ENCODE measurements at places on chromosomes 3 and 15.

DNA sequence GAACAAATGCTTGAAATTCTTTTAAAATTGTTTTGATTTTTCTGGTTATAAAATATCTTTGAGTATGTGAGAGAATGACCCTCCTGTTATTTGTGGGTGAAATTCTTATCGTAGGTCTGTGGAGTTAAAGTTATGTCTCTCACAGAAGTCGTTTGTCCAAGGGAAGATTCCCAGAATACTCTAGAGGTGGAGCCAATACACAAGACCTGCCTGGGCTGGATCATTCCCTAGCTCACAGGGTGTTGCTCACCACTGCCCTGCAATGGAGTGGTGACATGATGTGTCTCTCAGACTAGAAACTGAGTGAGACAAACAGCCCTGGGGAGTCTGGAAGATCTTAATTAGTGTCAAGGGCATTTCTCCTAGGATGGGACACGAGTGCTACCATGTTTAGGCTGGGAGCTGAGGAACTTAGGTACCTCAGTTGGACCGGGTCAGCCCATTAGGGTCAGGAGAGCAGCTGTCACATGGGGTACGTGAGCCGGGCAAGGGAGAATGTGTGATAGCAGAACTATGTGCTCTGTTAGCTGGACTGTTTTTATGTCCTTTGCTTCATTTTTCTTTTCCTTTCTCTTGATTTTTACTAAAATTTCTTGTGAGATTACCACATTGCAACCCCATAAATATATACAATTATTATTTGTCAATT lies 53.6 kb upstream of the MYO5C start:
- DNase-seq = no peak

DNA sequence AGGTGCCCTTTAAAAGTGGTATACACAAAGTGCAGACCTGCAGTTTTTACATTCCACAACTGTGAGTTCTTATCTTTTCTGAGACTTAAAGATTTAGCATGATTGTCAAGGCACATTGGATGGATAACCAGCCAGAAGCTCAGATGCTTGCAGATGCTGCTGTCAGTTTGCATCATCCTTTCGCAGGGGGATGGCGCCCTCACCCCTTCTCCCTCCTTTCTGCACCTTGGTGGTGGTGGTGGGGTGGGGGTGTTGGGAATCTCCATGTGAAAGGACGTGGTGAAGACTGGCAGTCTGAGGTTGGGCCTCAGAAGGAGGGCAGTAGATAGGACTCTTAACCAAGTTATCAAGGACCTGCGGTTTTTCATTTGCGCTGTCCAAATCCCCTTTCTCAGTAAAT lies 309.6 kb upstream of the SEMA6D start:
- DNase-seq = no peak

DNA sequence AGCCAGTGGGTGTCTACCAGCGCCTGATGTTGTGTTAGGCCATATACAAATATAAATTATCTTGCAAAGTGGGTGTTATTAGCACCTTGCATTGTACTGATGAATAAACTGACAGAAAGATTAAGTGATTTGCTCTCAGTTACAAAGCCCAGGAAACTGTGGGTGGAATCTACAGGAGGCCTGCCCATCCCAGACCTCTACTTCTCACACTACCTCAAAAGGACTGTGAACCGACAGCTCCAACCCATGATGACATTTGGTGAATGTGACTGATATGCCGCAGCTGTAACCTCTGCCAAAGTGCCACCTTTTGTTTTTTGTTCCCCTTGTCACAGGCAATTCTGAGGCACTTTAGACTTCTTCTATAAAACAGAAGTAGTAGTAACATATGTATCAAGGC lies 43.7 kb upstream of the KCNMB2 start:
- DNase-seq = no peak

GRCh38 chr3:46965151-46965550 lies 11.4 kb downstream of the CCDC12 start:
- DNase-seq = no peak

DNA sequence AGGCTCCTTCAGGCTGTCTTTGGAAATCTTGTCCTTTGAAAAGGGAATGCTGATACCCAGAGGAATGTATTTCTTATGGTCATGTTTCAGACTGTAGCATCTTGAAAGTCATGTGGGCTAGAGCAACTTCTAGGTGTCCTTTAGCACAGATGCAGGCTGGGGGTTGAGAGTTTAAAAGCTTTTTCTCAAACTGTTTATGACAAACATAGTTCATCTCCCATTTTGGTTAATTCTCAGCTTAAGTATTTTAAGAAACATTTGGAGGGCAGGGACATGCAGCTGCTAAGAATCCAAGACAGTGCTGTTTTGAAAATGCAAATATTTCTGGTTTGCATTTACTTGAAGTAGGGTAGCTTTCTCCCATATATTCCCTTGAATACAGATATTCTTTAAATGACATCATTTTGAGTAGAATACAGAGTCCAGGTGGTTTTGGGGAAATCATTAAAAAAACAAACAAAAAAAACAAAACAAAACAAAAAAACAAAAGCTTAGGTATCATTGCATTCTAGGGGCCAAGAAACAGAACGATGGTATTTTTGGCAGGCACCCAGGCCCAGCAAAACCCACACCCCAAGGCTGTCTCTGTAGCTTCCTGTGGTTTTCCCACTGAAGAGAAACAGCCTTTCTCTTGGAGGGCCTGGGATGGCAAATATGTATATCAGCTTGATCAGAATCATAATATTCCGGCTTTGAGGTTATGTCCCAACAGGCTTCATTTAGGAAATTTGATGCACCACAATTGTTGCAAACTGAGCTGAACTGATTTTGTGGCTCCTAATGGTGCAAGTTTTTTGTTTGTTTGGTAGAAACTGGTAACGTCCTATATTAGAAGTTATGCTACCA lies 120.0 kb downstream of the ATG7 start:
- DNase-seq = no peak

GRCh38 chr3:77412584-77412983 lies 372.7 kb downstream of the ROBO2 start:
- no peak for DNase-seq

- no peak for DNase-seq
These were observed 415.2 kb downstream of the RAP2B start for GRCh38 chr3:153577059-153577736.

GRCh38 chr3:128725547-128726022 lies 398 bp upstream of the RAB7A start:
- no peak for DNase-seq

DNA sequence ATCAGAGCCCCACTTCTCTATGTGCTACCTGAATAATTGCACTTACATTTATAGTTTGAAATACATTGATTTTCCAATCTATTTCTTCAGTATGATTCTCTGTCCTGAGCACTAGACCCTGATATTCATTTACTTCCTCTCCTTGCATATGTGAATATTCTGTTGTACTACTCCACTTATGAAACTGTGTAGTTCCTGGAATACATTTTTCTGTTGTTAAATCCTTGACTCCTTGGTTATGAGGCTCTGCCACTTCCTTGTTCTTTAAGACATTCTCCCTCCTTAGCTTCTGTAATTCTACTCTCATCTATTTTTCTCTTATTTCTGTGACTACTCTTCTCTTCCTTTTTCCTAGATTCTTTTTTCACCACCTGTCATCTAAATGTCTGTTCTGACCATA lies 12.9 kb upstream of the MGA start:
- no peak for DNase-seq

GRCh38 chr3:10417847-10418246 lies 87.5 kb downstream of the ATP2B2 start:
- DNase-seq = no peak

- DNase-seq = no peak
These were observed 145.4 kb downstream of the NUP210 start for GRCh38 chr3:13274551-13275332.

- DNase-seq = no peak
These were observed 139.1 kb upstream of the EIF1B start for GRCh38 chr3:40170395-40170794.

DNA sequence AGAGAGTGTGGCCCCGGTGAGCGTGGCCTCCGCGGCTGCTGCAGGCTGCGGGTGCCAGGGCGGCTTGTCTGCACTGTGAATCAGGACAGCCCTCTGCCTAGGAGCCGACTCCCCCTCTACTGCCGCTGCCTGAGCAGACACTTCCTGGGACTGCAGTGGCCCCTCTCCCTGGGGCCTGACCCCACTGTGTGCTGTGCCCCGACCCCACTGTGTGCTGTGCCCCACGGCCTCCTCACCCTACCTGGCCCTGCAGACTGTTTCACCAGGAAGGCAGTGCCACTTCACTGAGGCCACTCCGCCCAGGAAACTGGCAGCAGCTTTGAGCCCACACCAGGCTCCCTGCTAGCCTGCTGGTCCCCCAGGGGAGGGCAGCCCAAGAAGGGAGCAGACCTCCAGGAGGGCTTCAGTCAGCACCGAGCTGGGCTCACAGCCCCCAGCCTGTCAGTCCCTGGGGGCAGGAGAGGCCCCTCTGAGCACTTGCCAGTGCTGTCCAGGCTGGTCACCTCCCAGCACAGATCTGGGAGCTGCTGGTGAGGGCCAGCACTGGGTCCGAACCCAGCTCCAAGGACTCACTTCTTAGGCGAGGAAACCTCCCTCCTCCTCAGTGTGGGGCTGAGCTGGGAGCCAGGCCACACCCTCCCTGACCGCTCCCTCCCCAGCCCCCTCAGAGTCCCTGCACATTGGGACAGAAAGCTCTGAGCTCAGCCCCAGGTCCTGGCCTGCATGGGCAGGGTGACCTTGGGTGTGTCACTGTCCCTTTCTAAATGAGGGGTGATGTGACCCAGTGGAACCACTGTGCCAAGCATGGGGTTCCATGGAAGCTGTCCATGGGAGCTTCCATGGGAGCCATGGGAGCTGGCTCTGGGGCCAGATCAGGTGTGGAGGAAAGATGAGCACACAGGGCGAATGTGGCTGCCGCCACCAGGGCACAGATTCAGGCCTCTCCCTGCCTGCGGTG lies 56.8 kb downstream of the DNAJB8 start:
- no peak for DNase-seq

Data from DMS153 (cell line).